ENCODE measurements at places on chromosomes 3 and 15.

DNA sequence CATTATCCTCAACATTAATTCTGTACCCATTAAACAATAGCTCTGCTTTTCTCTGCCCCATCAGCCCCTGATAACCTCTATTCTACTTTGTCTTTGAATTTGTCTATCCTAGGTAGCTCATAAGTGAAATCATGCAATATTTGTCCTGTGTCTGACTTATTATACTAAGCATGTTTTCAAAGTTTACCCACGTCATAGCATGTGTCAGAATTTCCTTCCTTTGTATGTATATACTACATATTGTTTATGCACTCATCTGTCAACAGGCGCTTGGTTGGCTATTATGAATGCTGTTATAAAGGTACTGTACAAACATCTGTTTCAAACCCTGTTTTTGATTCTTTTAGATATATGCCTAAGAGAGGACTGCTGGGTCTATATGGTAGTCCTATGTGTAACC, 18.2 kb downstream of the CSNK1G1 start:
- DNase-seq, result no peak

DNA sequence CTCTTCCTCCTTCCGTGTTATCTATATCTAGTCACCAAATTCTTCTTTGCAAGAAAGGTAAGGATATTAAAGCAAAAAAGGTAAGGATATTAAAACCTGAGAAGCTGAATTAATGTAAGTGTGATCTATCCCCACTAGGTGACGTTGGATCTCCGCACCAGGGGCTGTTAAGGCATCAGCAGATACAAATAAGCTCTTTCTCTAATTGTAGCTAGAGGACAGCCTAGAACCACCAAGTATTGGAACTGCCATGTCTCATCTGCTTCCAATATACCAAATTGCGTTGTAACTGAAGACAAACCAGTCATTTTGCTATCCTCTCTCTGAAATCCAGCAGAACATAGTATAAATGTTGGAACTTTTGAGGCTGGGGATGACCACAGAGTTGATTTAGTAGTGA, 471.2 kb upstream of the TGFBR2 start:
- no peak for DNase-seq

DNA sequence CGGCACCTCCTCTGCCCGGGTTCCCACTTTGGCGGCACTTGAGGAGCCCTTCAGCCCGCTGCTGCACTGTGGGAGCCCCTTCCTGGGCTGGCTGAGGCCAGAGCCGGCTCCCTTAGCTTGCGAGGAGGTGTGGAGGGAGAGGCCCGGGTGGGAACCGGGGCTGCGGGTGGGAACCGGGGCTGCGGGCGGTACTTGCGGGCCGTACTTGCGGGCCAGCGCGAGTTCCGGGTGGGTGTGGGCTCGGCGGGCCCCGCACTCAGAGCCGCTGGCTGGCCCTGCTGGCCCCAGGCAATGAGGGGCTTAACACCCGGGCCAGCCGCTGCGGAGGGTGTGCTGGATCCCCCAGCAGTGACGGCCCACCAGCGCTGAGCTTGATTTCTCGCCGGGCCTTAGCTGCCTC, 14.4 kb upstream of the DAPK2 start:
- no peak for DNase-seq

GRCh38 chr3:32841867-32842470, 24.2 kb downstream of the TRIM71 start:
- no peak for DNase-seq

- no peak for DNase-seq
These were observed 393.1 kb upstream of the CDIN1 start for GRCh38 chr15:36186376-36186775.

DNA sequence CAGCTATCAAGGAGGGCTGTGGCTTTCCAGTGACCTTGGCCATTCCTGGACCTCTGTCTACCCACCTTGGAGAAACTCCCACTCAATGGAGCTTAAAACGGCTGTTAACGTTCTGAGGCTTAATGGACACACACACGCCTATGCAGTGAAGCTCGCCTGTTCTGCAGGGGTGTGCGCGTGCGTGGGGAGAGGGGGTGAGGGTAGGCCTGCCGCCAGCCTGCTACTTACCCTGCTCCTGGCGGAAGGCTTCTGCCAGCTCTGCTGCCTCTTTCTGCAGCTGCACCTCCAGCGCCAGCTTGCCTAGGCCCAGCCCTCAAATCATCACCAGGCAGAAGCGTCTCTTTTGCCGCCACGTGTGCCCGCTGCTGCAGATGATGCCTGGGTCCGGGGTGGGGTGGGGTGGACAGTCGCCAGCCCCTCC, 23.2 kb upstream of the PARL start:
- DNase-seq, result no peak

DNA sequence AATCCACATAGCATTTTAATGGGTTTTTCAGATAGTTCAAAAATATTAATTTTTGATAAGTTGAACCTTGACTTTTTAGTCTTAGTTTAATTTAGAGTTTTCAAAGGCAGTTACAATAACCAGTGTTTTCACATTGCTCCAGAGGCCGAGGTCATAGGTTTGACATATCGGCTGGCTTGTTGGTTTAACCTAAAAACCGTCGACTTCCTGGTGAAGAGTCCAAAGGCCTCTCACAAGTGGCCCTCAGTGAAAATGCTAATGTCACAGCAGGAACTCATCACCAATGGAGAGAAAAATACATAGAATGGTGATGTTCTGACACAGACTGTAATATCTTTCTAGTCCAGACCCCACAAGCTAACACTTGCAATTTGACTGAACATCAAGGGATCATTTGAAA, 642.3 kb downstream of the PLOD2 start:
- DNase-seq, result no peak

DNA sequence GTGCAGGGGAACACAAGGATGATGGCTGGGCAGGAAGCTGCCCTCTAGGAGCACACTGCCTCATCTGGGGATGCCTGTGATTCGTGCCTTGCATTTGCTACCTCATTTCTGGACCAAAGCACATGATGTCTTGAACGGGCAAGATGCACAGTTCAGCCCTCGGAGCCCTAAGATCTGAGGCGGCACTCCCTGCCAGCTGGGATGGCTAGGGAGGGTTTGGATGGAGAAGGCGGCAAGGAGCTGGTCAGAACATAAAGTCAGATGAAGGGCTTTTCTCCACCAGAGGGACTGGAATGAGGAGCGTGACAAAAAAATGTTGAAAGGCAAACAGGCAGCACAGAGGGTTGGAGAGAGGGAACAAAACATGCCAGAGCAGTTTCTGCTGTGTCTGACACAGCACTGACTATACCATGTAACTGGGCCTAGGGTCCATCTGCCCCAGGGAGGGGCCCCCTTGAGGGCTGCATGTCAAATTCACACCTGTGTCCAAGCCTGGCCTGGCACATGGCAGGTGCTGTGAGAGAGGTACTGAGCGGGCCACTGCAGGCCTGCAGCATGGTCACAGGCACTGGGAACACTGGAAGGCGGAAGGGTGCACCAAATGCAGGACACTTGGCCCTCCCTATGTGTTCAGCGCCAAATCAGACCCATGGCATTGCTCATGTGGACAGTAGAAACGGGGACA, 21.7 kb downstream of the TMEM43 start:
- no peak for DNase-seq

DNA sequence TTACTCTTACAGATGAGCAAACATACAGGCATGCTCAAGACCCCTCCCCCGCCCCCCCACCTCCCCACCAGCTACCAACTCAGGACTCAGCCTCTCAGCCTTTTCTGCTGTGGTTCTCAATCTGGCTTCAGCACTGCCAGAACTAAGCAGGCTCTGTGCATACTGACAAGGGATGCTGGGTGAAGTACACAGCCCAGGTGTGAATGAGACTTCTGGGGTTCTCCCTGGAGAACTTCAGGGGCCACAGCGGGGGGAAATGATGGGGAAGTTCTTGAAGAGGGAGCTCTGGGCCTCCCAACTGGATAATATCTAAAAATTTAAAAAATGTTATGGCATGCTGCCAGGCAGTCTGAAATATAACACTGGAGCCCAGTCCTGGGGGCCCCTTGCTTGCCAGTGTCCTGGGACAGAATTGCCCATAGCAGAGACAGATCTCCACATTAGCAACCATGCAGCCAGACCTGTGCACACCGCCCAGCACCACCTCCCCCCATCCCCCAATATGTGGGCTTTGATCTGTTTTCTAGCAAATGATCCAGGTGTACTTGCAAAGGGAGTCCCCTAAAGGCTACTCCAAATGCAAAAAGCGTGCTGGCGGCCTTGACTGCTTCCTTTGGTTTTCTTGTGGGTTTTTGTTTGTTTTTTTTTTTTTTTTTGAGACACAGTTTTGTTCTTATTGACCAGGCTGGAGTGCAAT, 41.4 kb downstream of the PGPEP1L start:
- DNase-seq, result no peak

GRCh38 chr3:11197484-11197883, 43.2 kb downstream of the HRH1 start:
- no peak for DNase-seq

GRCh38 chr3:58471025-58471887, 20.6 kb upstream of the KCTD6 start:
- peak; percentile 30 for DNase-seq

DNA sequence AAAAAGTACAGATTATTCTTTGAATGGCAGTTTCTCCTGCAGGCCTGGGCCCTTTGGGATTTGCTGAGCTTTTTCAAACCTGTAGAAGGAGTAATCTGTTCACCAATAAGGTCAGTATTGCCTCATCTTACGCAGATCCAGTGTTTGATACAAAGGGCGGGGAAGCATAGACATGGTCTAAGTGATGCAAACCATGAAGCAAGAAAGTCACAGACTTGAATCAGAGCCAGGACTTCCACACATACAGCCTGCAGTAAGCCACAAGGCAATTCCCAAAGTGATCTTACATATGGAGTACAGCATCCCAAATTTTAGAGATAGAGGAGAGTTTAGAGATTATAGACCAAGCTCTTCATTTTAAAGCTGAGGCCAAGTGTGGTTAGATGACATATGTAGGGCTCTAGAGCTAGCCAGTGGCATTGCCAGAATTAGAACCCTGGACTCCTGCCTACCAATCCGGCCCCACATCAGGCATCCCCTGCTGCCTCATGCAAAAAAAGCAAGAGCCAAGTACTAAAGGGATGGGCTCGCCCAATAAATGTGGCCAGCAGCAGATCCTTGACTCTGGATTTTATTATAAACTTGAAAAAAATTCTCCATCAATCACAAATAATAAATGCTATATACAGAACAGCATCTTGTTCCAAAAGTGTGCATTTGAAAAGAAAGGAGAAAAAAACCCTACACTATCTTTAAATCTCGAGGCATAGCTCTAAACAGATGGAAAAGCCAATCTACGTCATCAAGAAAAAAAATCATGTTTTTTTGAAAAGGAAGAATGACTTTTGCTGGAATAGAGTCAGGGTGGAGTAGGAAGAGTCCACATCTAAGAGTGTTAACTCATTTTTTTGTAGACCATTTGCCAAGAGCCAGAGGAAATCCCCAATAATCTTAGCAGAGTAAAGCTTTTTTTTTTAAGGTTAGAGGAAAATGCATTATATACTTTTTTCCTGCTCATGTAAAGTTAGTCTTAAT, 24.0 kb downstream of the ABI3BP start:
- DNase-seq, result no peak

DNA sequence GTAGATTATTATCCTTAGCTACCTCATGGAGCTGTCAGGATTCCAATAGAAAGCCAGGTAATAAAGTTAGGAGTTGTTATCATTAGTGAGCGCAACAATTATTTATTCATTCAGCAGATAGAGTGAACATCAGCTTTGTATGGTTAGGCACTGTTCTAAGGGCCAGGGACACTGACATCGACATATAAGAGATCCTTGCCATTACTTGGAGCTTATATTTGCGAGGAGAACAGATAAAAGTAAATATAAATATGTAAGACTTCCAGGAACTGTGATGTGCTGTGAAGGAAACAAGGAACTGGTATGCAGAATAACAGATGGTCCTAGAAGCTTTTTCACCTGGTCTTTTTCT, 473 bp downstream of the LSM3 start:
- no peak for DNase-seq

GRCh38 chr15:75666823-75667501, 19.2 kb downstream of the SNX33 start:
- no peak for DNase-seq
